ENCODE measurements at places on chromosomes 6 and 20. TPM values are rescaled to one million over a fixed set of nuclear protein-coding genes. Genes with fewer than 3 reads are reported as not detected.

Gene MICB
- 6.8 TPM for total RNA-seq

Gene SLC13A3
- total RNA-seq = 17.5 TPM

Gene PRRT1
- 1.8 TPM for total RNA-seq

Gene KHDRBS2
- 2.7 TPM for total RNA-seq

DNA sequence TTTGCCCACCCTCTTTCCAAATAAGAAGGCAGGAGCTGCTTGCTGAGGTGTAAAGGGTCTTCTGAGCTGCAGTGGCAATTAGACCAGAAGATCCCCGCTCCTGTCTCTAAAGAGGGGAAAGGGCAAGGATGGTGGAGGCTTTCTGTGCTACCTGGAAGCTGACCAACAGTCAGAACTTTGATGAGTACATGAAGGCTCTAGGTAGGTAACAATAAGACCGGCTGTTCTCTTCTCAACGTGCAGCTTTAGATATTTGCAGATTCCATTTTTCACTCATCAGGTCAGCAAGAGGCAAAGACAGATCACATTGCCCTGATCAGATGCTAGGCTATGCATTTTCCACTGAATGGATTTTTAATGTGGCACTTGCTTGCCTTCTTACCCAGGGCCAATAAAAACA is at the start of gene FABP7:
FABP7 (plus strand) TSS at position 50 of the 400 bp plus-strand sequence; CDS start at position 129, 79 bp downstream.
- no peak for DNase-seq
- no peaks in the 10 kb centered on the region for H3K36me3 ChIP-seq
- peaks cover 3% of the 10 kb centered on the region for H3K4me1 ChIP-seq
- peak within 1 kb of the TSS; percentile 71 for H3K4me3 ChIP-seq
- no peak within 1 kb of the TSS for H3K27ac ChIP-seq

- no peak overlapping the region for H3K4me3 ChIP-seq
- H3K27ac ChIP-seq = no peak overlapping the region
- H3K36me3 ChIP-seq = peaks cover 14% of the 10 kb centered on the region
- DNase-seq = no peak
- no peaks in the 10 kb centered on the region for H3K27me3 ChIP-seq
These were observed 16.5 kb downstream of the ACTR5 start for GRCh38 chr20:38764567-38765318.

- DNase-seq = no peak
- H3K27me3 ChIP-seq = no peaks in the 10 kb centered on the region
- H3K4me3 ChIP-seq = no peak overlapping the region
- no peaks in the 10 kb centered on the region for H3K4me1 ChIP-seq
These were observed 212.1 kb upstream of the PHACTR1 start for GRCh38 chr6:12504325-12504966.

DNA sequence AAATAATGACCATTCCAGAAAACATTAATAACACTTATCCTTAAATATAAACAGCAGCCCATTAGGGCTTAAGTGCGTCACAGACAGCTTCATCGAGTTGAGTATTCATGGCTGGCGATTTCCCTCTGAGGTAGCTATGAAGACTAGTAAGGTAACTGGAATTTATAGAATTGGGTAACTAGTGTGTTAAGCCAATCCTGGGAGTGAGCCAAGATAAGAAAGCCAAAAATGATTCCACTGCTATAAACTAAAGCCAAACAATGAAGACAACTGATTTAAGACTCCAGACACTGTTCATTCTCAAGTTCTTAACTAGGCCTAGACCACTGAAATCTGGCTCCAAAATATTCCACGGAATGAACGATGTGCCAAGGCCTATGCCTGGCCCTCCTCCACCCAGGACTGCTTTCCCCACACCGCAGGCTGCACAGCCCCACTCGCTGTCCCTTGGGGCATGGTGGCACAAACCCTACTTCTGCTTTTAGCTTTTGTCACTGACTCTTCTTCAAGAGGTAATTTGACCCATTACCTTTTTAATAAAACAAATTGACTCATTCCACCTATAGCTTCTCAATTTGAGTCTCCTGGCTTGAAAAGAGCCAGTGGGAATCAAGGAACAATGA is 66.0 kb downstream of the BLOC1S5 start:
- H3K4me3 ChIP-seq = no peak overlapping the region
- no peaks in the 10 kb centered on the region for H3K27me3 ChIP-seq
- DNase-seq = no peak
- H3K27ac ChIP-seq = no peak overlapping the region
- no peaks in the 10 kb centered on the region for H3K4me1 ChIP-seq
- H3K36me3 ChIP-seq = no peaks in the 10 kb centered on the region

- no peaks in the 10 kb centered on the region for H3K27me3 ChIP-seq
- no peak overlapping the region for H3K27ac ChIP-seq
- no peak for DNase-seq
- no peak overlapping the region for H3K4me3 ChIP-seq
- no peaks in the 10 kb centered on the region for H3K36me3 ChIP-seq
These were observed 122.3 kb downstream of the CEBPB start for GRCh38 chr20:50312682-50313521.

GRCh38 chr20:38001981-38002380 is 31.3 kb downstream of the TTI1 start:
- H3K36me3 ChIP-seq = peaks cover 57% of the 10 kb centered on the region
- no peak for DNase-seq
- H3K4me1 ChIP-seq = no peaks in the 10 kb centered on the region
- no peaks in the 10 kb centered on the region for H3K27me3 ChIP-seq

- H3K4me3 ChIP-seq = no peak overlapping the region
- H3K36me3 ChIP-seq = peaks cover 5% of the 10 kb centered on the region
- no peaks in the 10 kb centered on the region for H3K27me3 ChIP-seq
- H3K4me1 ChIP-seq = no peaks in the 10 kb centered on the region
- H3K27ac ChIP-seq = no peak overlapping the region
- DNase-seq = no peak
These were observed 43.5 kb upstream of the TIAM2 start for GRCh38 chr6:154951345-154952200.

- H3K27me3 ChIP-seq = no peaks in the 10 kb centered on the region
- DNase-seq = no peak
- no peak overlapping the region for H3K4me3 ChIP-seq
- peaks cover 5% of the 10 kb centered on the region for H3K36me3 ChIP-seq
- no peaks in the 10 kb centered on the region for H3K4me1 ChIP-seq
These were observed 31.0 kb downstream of the NPEPL1 start for GRCh38 chr20:58723628-58723984.
